ENCODE measurements at places on chromosomes 5 and 9. TPM values are rescaled to one million over a fixed set of nuclear protein-coding genes. Genes with fewer than 3 reads are reported as not detected.

DDX41 gene
- total RNA-seq: 158 TPM

ARL14EPL gene
- total RNA-seq: 0.69 TPM

SMIM33 gene
- not detected for total RNA-seq

TSSK1B gene
- 0.16 TPM for total RNA-seq

ORM2 gene
- total RNA-seq: not detected

PROB1 gene
- total RNA-seq: 0.26 TPM

CATSPER3 gene
- 0.16 TPM for total RNA-seq

HMMR gene
- 0.86 TPM for total RNA-seq

C5orf58 gene
- not detected for total RNA-seq

LECT2 gene
- not detected for total RNA-seq

RARS1 gene
- 104 TPM for total RNA-seq

SRP19 gene
- total RNA-seq: 43.6 TPM

SLC6A19 gene
- total RNA-seq: not detected

NR4A3 gene
- 0.32 TPM for total RNA-seq

HRCT1 gene
- 0.16 TPM for total RNA-seq

STING1 gene
- 42.2 TPM for total RNA-seq

PCDHGA7 gene
- total RNA-seq: 5.7 TPM

TAF11L5 gene
- not detected for total RNA-seq
